NCI-H446 treated with DMSO at 0.1 percent for 48 hours (cell line): ENCODE measurements at places on chromosomes 7 and 10.

GRCh38 chr10:121998462-121998861, 9.5 kb downstream of the TACC2 start:
- DNase-seq: no peak

GRCh38 chr10:132100091-132100481, 34.3 kb downstream of the JAKMIP3 start:
- DNase-seq: no peak

- no peak for DNase-seq
These were observed 157.6 kb upstream of the AGR3 start for GRCh38 chr7:17039372-17039771.

GRCh38 chr7:94529516-94529915, 19.9 kb downstream of the CASD1 start:
- no peak for DNase-seq

- DNase-seq: no peak
These were observed 36.7 kb downstream of the DNAH11 start for GRCh38 chr7:21579341-21580072.
